Cerebellar nuclear complex (tissue), 1 donor: ENCODE measurements at places on chromosomes 16 and 17.

DNA sequence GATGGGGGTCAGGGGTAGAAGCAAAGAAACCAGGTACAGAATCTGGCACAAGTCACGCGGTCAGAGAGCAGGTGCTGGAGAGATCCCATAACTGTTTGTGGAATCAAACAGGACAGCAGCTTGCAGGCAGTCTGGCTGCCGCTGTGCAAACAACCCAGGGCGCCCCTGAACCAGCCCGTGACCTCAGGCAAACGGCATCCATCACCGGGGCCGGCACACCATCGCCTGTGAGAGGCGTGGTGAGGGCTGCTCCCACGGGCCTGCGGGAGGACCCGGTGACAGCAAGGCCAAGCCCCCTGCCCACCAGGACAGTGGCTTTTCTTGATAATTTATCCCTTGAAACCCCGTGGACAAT, 47.9 kb downstream of the CBFA2T3 start:
- DNase-seq: no peak

GRCh38 chr17:66952031-66952524, 12.4 kb upstream of the CACNG4 start:
- DNase-seq: no peak

- DNase-seq: no peak
Observed at GRCh38 chr16:87961623-87962022, 10.4 kb downstream of the BANP start.

DNA sequence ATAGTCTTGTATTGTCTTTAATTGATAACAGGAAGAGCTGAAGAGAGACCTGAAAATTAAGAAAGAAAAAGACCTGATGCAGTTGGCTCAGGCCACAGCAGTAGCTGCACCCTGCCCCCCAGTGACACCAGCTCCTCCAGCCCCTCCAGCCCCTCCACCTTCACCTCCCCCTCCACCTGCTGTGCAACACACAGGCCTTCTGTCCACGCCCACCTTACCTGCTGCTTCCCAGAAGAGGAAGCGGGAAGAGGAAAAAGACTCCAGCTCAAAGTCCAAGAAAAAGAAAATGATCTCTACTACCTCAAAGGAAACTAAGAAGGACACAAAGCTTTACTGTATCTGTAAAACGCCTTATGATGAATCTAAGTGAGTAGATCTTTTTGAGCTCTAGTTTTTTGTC, 36.8 kb downstream of the C17orf58 start:
- DNase-seq: no peak

DNA sequence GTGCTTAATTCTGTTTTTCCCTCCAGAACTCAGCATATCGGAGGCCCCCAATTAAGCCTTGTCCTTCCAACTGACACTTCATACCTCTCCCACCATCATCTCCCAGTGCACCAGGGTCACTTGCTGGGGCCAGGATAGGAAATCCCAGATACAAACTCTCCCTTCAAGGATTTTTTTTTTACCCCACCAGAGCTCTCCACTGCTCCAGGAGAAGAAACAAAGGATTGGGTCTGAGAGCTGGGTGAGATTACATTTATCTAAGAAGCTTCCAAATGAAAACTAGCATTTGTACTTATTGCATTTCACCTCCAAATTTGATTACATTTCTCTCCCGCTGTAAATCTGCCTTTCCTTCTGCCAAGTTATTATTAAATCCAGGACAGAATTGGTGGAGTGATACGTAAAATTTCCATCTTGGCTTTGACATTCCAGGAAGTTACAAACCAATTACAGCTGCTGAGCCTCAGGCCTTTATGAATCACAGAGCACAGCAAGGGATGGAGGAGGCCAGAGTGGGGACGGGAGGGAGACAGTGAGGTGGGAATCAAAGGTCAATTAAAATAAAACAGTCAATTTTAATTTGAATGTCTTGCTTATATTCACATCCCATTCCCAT, 123.5 kb downstream of the USP31 start:
- no peak for DNase-seq

GRCh38 chr17:35227546-35227945, 15.3 kb upstream of the SLFN5 start:
- DNase-seq: no peak

- DNase-seq: no peak
Observed at GRCh38 chr16:85577899-85578598, 35.1 kb upstream of the GSE1 start.

- no peak for DNase-seq
Observed at GRCh38 chr16:26756633-26757032, 310.1 kb upstream of the C16orf82 start.

- no peak for DNase-seq
Observed at GRCh38 chr17:6101706-6102105, 31.5 kb downstream of the WSCD1 start.

- no peak for DNase-seq
Observed at GRCh38 chr17:28350271-28350670, 7.1 kb downstream of the POLDIP2 start.

DNA sequence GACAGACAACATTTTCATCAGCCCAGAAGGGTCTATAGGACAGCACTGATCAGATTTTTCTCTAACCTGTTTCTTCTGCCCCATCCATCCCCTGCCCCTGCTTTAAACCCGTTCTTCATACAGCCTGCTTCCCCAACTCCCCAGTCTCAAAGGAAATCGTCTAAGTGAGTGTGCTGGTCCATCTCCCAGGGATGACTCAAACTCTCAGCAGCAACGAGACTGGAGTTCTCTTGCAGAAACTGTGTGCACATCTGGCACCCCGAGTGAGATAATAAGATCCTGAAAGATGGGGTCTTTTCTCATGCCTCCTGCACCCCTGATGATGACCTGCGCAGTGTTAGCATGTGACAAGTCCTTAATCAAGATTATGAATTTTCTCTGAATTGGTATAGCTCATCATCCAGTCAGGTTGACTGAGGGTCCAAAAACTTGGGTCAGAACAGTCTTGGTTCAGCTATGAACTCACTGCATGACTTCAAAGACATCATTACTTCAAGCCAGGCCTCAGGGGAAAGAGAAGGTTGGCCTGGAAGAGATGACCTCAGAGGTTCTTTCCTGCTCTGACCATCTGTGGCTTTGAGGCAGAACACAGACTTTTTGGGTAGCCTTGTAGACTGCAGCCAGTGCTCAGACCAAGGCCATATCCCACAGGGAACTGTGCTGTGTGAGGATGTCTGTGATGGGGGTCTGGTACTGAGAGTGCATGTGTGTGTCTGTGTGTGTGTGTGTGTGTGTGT, 117.9 kb downstream of the SPACA3 start:
- no peak for DNase-seq

GRCh38 chr16:2088759-2089358, 41.1 kb downstream of the TSC2 start:
- no peak for DNase-seq

GRCh38 chr17:4533523-4534504, 21.4 kb downstream of the MYBBP1A start:
- DNase-seq: no peak

- DNase-seq: no peak
Observed at GRCh38 chr17:29078183-29079045, 35.5 kb downstream of the PIPOX start.

- no peak for DNase-seq
Observed at GRCh38 chr16:2194166-2194834, 2.1 kb downstream of the CASKIN1 start.

DNA sequence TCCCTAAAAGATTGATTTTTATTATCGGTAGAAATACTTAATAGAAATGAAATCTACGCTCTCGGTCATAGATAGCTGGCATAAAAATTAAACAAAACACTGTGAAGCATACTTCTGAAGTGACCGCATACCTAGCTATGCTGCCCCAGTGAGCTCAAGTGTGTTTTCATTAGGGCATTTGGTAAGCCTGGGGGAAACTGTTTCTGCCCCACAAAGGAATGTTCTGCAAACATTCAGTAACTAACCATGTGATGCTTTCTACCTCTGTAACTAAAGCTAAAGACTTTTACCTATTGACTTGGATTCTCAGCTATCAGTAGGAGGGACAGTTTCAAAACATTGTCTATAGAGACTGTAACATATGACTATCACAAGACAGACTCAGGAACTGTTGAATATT, 93.5 kb upstream of the HSBP1 start:
- DNase-seq: no peak

DNA sequence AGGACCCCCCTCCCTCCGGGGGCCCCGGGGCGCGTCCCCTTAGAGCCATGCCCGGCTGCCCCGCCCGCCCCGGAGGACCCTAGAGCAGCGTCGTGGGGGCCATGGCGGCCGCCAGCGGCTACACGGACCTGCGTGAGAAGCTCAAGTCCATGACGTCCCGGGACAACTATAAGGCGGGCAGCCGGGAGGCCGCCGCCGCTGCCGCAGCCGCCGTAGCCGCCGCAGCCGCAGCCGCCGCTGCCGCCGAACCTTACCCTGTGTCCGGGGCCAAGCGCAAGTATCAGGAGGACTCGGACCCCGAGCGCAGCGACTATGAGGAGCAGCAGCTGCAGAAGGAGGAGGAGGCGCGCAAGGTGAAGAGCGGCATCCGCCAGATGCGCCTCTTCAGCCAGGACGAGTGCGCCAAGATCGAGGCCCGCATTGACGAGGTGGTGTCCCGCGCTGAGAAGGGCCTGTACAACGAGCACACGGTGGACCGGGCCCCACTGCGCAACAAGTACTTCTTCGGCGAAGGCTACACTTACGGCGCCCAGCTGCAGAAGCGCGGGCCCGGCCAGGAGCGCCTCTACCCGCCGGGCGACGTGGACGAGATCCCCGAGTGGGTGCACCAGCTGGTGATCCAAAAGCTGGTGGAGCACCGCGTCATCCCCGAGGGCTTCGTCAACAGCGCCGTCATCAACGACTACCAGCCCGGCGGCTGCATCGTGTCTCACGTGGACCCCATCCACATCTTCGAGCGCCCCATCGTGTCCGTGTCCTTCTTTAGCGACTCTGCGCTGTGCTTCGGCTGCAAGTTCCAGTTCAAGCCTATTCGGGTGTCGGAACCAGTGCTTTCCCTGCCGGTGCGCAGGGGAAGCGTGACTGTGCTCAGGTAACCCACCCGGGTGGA, 759 bp downstream of the ALKBH5 start:
- DNase-seq: no peak

GRCh38 chr17:73634629-73635028, 9.6 kb downstream of the SDK2 start:
- no peak for DNase-seq

DNA sequence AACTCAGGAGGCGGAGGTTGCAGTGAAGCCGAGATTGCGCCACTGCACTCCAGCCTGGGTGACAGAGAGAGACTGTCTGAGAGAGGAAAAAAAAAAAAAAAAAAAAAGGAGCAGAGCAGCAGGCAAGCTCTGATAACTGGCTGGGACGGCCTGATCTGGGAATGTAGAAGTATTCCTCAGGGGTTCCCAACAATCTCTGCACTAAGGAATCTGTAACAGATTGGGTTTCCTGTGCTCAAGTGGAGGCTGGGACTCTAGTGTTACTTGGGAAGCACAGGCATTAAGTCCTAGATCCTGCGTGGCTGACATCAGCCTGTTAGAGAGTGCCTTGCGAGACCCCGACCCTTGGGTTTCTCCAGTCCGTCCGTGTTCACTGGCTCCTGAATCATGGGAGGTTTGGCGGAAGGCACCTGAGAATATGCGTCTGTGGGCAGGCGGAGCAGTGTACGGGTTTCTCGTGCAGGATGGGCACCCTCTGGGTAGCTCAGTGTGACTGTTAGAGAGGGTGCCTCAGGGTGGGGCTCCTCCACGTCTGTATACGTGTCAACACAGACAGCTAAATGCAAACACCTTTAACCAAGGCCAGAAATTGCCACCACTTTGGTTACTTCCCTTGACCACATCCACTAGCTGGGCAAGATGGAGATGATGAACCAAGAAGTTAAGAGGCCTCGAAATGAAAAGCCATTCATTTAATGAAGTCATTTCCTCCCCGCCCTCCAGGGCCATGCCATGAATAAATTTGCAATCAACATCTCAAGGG, 174.9 kb upstream of the RPL38 start:
- no peak for DNase-seq

DNA sequence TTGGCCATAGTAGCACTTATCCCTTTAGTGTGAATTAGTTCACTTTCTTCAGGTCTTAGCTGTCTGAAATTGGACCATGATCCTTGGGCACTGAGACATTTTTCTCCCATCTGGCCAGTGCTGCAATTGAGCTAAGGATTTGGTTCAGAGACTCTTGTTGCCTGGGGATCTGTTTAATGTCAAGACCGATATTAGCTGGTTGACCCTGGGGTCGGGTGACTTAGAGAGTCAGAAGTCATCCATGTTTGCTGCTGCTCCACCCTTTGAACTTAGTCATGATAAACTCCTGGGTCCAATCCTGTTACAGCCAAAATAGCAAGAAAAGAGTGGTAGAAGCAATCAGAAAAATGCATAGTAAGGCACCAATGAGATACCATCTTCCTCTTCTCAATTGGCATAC, 45.8 kb upstream of the TOX3 start:
- no peak for DNase-seq

- DNase-seq: no peak
Observed at GRCh38 chr17:59572301-59572924, 7.0 kb downstream of the DHX40 start.

- DNase-seq: no peak
Observed at GRCh38 chr17:64003526-64004121, 5.5 kb downstream of the PRR29 start.

DNA sequence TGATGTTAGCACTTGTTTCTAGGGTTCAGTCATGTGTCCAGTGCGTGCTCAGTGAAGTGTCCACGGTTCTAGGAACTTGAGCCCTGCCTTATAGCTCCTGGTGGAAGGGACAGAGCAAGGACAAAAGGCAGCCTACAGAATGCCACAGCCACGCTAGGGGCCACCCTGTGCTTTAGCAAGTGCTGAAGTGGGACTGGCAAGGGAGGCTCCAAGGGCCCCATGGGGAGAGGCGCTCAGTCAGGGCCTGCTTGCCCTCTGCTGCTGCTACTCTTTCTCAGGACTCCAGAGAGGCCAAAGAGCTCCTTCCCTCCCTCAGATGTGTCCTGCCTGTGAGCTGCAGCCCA, 6.8 kb downstream of the NT5C start:
- DNase-seq: no peak

DNA sequence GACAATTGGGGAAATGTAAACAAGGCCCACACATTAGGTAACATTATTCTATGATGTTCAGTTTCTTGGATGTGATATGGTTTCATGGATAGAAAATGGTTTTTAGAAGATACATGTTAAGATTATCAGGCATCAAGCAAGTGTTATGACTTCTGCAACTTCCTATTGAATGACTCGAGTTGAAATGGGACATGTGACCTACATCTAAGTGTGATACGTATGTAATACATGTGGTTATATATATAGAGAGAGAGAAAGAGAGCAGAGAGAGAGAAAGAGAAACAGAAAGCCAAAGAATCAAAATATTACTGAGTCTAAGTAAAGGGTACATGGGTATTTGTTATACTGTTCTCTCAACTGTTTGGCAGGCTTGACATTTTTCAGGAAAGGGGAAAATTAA, 1.7 kb downstream of the TMEM170A start:
- DNase-seq: no peak

DNA sequence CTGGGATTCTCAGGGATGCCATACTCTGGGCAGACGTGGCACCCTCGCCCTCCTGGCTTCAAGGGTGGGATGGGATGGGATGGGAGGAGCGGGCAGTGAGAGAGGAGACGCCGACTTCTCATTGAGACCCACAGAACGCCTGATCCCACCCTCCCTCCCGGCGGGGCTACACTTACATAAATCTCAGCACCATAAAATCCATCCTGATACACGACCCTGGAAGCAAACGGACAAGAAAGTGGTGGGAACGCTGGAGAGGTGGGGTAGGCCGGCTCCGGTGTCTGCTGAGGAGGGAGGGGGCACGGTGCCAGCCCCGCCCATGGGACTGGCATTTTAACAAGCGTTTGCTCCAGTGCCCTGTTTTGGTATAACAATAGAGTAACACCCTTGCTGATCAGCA, 21.9 kb downstream of the ENGASE start:
- DNase-seq: no peak

GRCh38 chr16:12436201-12436657, 367.5 kb downstream of the CPPED1 start:
- peak; percentile 50 for DNase-seq
